ENCODE measurements at places on chromosomes 11 and 22.

GRCh38 chr11:116334596-116334995 lies 438.2 kb downstream of the BUD13 start:
- no peak for DNase-seq

DNA sequence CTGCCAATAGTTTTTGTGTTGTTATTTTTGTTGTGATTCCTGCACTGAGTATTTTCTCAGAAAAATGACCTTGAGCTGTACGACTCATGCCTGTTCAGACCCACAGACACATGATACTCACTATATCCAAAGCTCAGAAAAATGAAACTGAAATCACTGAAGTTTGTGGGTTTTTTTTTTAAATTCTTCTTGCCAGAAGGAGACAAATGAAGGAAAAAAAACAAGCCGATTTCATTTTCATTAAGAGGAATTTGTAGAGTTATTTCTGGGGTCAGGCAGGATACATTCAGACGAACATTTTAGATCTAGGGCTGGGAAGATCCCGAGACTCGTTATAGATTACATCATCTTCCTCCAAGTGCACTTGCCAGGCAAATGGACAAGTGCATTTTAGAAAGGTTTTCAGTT lies 60.4 kb downstream of the BMAL1 start:
- DNase-seq = no peak

- no peak for DNase-seq
Measured at GRCh38 chr11:7559398-7560283, 45.8 kb downstream of the PPFIBP2 start.

DNA sequence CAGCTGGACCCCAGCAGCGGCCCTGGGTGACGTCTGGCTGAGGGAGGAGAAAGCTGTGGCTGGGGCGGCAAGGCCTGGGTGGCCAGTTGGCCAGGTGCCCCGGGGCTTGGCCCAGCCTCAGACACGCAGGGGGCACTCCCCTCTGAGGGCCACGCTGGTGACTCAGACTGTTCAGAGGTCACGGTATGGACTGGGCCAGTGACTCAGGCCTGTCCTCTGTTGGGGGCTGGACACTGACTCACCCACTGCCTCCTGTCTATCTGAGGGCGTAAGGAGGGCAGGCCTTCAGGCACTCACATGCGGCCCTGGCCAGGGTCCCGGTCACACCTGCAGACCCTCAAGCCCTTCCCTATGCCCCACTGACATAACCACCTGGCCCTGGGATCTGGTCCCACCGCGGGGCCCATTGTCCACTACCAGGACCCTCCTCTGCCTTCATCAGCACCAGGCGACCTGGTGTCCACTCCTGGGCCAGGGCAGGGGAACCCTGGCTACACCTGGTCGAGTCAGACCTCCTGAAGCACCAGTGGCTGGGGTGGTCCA lies 3.7 kb upstream of the MUC5AC start:
- no peak for DNase-seq

DNA sequence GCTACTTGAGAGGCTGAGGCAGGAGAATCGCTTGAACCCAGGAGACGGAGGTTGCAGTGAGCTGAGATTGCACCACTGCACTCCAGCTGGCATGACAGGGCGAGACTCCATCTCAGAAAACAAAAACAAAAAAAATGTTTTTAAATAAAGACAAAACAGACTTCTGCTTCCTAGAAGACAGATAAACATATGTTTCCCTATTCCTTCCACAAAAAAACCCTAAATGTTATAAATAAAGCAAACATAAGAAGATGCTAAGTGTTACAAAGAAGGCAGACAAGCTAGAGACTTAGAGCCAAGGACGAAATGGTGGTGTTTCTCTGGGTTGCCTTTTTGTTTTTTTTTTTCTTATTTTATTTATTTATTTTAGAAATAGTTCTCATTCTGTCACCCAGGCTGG lies 5.6 kb upstream of the CLDN5 start:
- DNase-seq = no peak

GRCh38 chr11:132840660-132841059 lies 691.6 kb downstream of the OPCML start:
- DNase-seq = no peak

GRCh38 chr11:118415739-118416068 lies 14.3 kb downstream of the ATP5MG start:
- no peak for DNase-seq

GRCh38 chr11:61744609-61745156 lies 7.8 kb upstream of the MYRF start:
- no peak for DNase-seq

GRCh38 chr11:10982704-10983510 lies 125.1 kb upstream of the ZBED5 start:
- DNase-seq = no peak

- no peak for DNase-seq
Measured at GRCh38 chr11:17786824-17787525, 52.4 kb downstream of the KCNC1 start.

DNA sequence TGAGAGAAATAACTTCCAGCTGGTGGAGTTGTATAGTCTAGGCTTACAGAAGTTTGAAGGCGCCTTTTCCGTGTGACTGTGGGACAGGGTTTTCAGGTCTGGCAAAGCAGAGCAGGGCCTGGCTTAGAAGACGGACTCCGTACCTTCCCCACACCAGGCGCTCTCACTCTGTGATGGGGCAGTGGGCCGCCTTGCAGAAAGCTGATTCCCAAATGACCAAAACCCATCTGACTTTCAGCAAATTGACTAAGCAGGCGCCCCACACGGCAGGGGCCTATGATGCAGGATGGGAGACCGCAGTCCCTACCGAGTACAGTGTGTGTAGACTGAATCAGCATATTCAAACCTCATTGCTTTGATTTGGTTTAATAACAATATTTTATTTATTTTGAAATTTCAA lies 85.8 kb upstream of the TMEM45B start:
- DNase-seq = no peak

- no peak for DNase-seq
Measured at GRCh38 chr11:3873712-3874349, 18.4 kb downstream of the STIM1 start.

DNA sequence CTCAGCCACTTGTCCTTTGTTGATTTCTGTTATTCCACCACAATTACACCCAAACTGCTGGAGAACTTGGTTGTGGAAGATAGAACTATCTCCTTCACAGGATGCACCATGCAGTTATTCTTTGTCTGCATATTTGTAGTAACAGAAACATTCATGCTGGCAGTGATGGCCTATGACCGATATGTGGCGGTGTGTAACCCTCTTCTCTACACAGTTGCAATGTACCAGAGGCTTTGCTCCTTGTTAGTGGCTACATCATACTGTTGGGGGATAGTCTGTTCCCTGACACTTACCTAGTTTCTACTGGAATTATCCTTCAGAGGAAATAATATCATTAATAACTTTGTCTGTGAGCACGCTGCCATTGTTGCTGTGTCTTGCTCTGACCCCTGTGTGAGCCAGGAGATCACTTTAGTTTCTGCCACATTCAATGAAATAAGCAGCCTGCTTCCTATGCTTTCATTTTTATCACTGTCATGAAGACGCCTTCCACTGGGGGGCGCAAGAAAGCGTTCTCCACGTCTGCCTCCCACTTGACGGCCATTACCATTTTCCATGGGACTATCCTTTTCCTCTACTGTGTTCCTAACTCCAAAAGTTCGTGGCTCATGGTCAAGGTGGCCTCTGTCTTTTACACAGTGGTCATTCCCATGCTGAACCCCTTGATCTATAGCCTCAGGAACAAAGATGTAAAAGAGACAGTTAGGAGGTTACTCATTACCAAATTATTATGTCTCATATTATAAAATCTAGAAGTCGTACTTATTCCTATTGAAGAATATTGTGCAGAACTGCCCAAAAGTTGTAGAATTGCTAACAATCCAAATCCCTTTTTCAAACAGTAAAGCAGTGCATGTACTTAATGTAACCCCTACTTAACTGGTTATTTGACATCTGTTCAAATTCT lies 53.2 kb downstream of the OR4C6 start:
- DNase-seq = no peak

GRCh38 chr11:70120674-70121073 lies 42.6 kb downstream of the ANO1 start:
- no peak for DNase-seq

DNA sequence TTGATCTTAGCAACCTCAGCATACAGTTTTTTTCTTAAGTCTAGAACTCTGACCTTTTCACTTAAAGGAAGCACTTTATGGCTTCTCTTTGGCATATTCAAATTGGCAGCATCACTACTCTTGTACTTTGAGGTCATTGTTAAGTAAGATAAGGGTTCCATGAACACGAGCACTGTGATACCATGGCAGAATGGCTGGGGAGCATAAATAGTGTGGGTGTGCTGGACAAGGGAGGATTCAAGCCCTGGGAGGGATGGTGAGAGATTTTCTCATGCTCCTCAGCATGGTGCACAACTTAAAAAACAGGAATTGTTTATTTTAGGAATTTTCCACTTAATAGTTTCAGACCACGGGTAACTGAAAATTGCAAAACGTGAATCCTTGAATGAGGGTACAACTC lies 111.4 kb downstream of the ATXN10 start:
- DNase-seq = no peak

All from cerebellar nuclear complex (tissue), 1 donor.